Activated CD8-positive, alpha-beta T cell treated with anti-CD3 and anti-CD28 coated beads for 36 hours (primary cell): ENCODE measurements at places on chromosomes 4 and X.

DNA sequence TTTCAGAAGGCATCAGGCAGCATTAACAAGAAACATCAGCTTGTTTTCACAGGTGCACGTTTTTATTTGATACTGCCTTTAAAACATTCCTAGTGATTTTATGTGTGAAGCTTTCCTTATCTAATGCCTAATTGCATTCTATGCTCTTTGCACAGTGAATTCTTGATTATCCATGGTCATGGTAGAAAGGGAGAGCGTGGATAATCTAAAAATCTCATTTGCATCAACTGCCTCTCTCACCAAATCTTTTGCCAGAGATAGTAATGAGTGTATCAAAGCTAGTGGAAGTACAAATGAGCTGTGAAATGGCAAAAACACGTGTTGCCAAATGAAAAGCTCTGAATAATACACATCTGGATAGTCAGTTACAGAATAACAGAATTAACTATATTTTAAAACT, 170.5 kb downstream of the NAA11 start:
- no peak for DNase-seq

- peak; percentile 1 for DNase-seq
These were observed 46.3 kb downstream of the TEX13B start for GRCh38 chrX:107935664-107936433.

- DNase-seq = no peak
These were observed 101.1 kb upstream of the TEX13D start for GRCh38 chrX:124231451-124231759.

- peak; percentile 37 for DNase-seq
These were observed 114.3 kb upstream of the TEX13C start for GRCh38 chrX:125205133-125205917.

GRCh38 chrX:39360101-39360500, 558.8 kb downstream of the MID1IP1 start:
- no peak for DNase-seq

GRCh38 chr4:28232951-28233350, 1372.3 kb downstream of the STIM2 start:
- DNase-seq = no peak

DNA sequence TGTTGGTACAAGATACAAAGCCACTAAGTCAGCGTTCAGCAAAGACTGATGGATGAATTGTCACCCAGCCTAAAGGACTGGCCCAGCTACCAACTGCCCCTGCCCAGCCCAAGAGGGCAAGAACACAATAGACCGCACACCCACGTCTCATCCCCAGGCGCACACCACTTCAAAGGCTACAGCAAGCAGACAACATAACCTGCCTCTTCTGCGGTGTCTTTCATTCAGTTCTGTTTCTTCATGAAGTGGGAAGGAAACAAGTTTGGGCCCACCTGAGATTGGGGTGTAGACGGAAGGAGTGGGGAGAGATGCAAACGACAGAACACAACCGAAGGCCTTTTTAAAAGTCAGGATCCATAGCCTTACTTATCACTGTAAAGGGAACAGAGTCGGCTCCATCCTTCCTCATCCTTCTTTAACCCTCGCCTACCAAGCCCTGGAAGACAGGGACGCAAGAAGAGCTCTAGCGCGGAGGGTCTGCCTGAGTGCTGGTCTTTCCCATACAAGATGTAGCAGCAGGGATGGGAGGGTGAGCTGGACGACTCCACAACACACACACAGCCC, 691 bp downstream of the SCARB2 start:
- DNase-seq = peak; percentile 73
